Stimulated activated effector memory CD8-positive, alpha-beta T cell treated with anti-CD3 and anti-CD28 coated beads, Interleukin-12 subunit alpha, Interleukin-12 subunit beta, amount 100 ng/mL, for 72 hours (primary cell): ENCODE measurements at places on chromosomes 3 and 15.

DNA sequence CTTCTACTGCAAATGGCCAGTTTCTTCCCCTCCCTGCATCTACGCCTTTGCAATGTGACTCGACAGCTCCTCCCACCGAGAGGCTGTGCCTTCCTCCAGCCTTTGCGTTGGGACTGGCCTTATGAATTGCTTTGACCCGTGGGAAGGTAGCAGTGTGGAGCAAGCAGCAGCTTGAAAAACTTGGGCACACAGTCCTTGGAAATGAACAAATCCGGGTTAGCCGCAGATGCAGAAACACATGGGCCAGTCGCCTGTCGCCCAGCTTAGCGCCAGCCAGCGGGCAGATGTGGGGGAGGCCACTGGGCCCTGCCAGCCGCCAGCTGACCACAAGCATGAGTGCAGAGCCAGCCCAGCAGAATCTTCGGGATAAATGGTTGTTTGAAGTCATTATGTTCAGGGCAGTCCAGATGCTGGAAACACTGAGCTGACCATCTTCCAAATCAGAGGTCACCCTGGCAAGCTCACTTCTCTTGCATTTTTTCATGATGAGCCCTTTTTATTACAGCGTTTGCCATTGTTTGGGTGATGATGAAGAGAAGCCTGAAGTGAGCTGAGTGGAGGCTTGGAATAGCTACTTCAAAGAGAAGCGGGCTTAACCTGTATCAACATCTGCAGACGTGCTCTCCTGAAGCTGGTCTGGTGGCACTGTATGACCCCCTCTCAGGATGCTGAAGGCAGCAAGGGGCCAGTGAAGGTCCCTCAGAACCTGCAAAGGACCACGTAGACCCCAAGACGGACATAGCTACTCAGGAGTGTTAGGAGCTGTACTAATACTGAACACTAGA lies 9.8 kb downstream of the SELENOS start:
- DNase-seq, result no peak

DNA sequence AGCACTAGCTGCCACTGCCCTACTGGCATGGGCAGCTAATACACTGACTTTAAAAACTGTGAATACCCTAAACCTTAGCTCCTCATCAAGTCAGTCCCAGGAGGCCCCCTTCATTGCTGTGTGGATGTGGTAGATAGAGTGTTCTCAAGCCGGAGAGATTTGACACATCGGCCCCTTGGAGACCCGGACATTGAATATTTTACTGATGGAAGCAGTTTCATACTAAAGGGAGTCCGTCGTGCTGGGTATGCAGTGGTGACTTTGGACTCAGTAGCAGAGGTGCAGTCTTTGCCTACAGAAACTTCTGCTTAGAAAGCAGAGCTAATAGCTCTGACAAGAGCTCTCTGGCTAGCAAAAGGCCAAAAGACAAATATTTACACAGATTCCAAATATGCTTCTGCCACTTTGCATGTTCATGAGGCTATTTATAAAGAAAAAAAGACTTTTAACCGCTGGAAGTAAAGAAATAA lies 17.5 kb downstream of the CCR4 start:
- no peak for DNase-seq

DNA sequence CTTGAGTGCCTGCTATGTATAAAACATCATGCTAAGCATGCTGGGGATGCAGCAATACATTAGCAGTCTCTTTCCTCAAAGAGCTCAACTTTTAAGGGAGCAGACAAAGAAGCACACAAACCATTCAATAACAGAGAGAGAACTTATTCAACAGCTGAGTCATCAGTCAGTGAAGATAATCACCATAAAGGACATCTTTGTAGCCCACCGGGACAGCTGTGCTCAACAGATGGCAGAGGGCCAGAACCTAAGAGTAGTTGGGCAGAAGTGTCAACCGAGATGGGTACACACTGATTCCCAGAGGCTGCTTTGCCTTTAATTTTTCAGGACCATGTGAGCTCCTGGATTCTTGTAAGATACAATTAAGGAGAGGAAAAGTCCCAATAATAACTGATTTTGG lies 4.2 kb upstream of the RAB8B start:
- DNase-seq, result no peak

DNA sequence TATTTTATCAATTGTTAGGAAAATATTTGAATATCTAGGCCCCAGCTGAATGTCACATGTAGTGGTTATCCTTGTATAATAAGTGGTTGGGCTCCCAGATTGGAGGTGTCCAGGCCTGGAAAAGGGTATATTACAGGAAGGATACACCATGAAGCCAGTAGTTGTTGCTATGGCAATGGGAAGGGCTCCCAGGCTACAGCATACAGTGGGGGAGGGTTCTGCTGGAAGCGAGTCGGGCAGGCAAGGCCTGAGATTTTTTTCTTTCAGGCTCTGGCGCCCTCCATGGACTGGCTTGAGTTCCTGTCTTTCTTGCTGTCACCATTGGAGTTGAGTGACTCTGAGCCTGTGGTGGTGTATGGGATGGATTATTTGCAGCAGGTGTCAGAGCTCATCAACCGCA lies 8.9 kb downstream of the ECE2 start:
- DNase-seq, result no peak

GRCh38 chr3:148631124-148631903 lies 66.4 kb upstream of the AGTR1 start:
- DNase-seq, result no peak

- no peak for DNase-seq
These were observed 140.7 kb upstream of the MEF2A start for GRCh38 chr15:99424978-99425656.

- DNase-seq, result no peak
These were observed 49.4 kb downstream of the CPN2 start for GRCh38 chr3:194301730-194302129.

DNA sequence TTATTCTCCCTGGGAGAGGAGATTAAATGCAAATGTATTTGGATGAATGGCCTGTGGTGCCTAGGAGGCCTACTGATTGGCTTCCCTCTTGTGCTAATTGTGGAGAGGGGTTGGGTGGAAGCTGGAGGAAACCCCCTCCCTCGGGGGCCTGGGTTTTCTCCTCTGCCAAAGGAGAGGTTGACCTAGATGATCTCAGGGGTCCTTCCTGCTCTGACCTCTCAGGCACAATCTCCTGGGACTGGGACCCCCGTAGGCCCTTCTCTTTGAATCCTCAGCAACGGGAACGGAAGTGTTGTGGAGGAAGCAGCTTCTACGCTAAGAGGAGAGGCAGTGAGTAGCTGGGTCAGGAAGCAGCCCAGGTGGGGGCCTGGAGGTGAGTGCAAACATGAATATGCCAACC lies 40.5 kb upstream of the MAGEF1 start:
- no peak for DNase-seq

DNA sequence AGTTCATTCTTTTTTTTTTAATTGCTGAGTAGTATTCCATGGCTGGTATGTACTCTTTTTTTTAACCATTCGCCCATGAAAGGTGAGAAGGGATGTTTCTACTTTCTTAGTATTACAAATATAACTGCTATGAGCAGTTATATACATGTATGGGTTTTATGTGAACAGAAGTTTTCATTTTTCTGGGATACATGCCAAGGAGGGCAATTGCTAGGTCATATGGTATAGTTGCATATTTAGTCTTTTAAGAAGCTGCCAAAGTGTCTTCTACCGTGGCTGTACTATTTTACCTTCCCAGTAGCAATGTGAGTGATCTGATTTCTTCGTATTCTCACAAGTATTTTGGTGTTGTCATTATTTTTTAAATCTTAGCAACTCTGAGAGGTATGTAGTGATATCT lies 11.2 kb upstream of the KLHL40 start:
- no peak for DNase-seq

DNA sequence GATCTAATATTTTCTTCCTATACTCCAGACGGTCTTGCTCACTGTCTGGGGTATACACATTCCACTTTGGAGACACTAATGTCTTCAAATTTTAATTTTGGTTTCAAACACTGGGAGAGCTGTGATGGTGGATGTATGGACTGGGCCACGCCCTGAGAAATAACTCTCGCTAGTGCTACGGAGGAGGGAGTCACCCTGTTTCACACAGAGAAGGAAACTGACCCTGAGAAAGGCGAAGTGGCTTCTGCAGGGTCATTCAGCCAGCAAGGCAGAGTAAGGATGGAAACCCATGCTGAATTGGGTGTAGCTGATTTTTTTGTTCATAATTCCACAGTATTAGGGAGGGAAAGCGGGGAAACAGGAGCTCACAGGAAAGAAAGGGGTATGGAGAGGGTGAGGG lies 8.6 kb upstream of the SKIC8 start:
- DNase-seq, result no peak

DNA sequence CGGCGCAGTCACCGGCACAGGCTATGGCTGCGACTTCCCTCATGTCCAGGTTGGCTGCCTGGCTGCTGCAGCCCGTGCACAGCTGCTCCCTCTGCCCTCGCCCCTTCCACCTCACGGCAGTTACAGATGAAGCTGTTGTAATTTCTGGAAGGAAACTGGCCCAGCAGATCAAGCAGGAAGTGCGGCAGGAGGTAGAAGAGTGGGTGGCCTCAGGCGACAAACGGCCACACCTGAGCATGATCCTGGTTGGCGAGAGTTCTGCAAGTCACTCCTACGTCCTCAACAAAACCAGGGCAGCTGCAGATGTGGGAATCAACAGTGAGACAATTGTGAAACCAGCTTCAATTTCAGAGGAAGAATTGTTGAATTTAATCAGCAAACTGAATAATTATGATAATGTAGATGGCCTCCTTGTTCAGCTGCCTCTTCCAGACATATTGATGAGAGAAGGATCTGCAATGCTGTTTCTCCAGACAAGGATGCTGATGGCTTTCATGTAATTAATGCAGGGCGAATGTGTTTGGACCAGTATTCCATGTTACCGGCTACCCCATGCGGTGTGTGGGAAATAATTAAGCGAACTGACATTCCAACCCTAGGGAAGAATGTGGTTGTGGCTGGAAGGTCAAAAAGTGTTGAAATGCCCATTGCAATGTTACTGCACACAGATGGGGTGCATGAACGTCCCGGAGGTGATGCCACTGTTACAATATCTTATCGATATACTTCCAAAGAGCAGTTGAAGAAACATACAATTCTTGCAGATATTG lies 13.2 kb upstream of the GNB4 start:
- DNase-seq, result no peak

DNA sequence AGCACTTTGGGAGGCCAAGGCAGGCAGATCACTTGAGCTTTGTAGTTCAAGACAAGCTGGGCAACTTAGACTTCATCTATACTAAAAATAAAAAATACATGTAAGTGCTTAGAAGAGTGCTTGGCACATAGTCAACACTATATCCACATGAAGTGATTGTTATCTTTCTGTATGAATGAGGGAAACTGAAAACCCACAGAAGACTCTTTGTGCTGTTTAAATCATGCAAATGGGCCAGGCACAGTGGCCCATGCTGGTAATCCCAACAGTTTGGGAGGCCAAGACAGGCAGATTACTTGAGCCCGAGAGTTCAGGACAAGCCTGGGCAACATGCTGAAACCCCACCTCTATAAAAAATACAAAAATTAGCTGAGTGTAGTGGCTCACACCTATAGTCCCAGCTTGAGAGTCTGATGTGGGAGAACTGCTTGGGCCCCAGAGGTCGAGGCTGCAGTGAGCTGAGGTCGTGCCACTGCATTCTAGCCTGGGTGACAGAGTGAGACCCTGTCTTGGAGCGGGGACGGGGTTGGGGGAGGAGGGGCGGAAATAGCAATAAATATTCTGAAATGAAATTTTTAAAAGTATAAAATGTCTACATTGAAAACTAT lies 129.7 kb downstream of the NR2E3 start:
- DNase-seq, result no peak

GRCh38 chr15:40731034-40731433 lies 24.0 kb downstream of the RMDN3 start:
- no peak for DNase-seq

- no peak for DNase-seq
These were observed 7.8 kb downstream of the THBS1 start for GRCh38 chr15:39588531-39589192.

DNA sequence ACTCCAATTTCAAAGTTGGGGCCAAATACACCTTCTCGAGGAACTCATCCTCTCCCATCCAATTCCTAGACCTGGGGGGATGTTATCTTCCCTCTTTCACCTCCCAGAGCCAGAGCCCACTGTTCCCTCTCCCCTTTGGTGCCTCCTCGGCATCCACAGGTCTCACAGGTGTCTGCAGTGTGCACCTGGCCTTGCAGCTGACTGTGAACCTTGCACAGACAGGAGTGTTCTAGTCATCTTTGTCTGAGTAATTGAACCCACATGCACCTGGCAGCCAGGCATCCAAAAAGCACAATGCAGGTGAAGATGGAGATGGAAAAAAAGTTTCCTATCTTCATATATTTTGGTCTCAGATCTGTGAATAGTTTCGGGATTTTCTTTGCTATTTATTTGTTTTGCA lies 30.8 kb downstream of the PCOLCE2 start:
- DNase-seq, result no peak

DNA sequence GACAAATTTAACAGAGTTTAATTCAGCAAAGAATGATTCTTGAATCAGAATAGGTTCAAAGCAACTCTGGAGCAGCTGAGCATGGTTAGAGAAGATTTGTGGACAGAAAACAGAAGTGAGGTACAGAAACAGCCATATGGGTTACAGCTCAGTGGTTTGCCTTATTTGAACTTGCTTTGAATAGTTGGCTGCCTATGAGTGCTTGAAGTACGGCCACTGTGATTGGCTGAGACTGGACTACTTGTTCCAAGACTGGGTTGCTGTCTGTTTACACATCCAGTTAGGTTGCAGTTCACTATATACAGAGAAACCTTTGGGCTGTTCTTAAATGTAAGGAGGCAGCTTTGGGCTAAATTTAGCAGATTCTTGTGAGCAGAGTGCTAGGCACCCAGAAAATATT lies 79.4 kb upstream of the CADPS start:
- no peak for DNase-seq

DNA sequence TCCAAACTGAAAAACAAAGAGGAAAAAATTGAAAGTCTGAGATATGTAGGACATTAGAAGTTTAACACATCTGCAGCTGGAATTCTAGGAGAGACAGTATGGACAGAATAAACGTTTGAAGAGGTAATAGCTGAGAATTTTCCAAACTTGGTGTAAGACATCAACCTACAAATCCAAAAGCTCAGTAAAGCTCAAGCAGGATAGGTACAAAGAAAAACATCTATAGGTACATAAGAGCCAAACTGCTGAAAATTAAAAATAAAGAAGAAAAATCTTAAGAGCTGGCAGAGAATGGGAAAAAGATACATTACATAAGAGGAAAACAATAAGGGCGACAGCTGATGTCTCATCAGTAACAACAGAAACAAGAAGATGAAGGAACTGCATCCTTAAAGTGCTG lies 22.8 kb upstream of the C3orf22 start:
- DNase-seq, result no peak

DNA sequence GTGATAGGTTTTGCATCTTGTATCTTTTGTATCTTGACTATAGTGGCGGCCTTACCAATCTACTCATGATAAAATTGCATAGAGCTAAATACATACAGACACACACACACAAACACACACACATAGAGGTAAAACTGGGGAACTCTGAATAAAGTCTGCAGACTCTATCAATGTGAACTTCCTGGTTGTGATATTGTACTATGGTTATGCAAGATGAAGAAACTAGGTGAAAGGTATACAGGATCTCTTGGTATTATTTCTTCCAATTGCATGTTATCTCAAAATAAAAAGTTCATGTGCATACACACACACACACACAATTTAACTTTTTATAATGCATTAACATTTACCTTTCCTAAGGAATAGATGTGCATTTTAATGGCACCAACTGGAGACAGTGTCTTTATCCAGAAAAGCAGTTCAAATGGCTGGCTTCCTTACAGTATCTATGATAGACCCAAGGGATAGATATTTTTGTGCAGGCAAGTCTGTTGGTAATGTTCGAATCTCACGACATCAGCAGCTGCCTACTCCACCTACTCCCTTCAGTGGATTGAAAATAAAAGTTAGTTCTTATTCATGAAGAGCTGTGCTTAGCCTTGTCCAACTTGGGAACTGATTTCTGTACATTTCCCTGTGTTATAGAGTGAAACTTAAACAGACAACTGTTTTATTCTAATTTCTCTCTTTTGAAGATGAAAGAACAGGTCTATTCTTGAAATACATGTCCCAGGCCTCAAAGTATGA lies 46.9 kb upstream of the SPRED1 start:
- DNase-seq, result no peak
